ENCODE measurements at places on chromosomes 1 and 21.

GRCh38 chr1:221164951-221165838, 286.0 kb downstream of the HLX start:
- DNase-seq, result no peak

DNA sequence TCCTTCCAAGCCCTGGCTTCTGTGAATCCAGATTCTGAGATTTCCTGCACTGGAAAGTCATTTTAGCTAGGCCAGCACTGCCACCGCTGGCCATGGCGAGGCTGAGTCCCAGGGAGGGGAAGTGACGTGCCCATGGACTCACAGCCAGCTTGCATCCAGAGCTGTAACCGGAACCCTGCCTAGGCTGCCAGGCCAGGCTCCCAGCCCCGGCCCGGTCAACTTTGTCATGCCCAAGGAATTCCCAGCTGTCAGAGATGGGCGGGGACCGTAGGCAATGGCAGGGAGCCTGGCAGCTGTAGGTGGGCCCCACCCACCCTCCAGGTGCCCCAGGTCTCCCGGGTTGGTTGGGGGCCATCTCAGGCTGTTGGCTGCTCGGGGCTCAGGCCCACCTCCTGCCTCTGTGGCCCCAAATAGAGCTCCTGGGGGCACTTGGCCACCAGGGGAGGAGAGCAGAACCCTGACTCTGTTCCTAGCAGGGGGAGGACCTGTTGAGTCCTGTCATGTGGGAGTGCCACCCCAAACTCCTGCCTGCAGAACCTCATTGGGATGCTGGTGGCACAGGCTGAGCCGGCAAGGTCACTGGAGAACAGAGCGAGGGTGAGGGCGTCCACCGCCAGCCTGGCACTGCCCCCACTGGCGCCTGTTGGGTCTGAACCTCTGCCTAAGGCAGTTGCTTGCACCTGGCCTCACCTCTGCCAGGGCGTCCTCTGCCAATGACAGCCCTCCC, 57.8 kb downstream of the FOXO6 start:
- DNase-seq, result no peak

- no peak for DNase-seq
Measured at GRCh38 chr1:119811985-119812557, 811 bp upstream of the REG4 start.

GRCh38 chr1:46394108-46394871, at the start of gene FAAH:
Gene FAAH, plus strand, starts transcription at chr1:46394317. Its CDS starts 32 bp downstream, at chr1:46394349.
- DNase-seq, result no peak

- no peak for DNase-seq
Measured at GRCh38 chr1:230641346-230641745, 935 bp upstream of the COG2 start.

DNA sequence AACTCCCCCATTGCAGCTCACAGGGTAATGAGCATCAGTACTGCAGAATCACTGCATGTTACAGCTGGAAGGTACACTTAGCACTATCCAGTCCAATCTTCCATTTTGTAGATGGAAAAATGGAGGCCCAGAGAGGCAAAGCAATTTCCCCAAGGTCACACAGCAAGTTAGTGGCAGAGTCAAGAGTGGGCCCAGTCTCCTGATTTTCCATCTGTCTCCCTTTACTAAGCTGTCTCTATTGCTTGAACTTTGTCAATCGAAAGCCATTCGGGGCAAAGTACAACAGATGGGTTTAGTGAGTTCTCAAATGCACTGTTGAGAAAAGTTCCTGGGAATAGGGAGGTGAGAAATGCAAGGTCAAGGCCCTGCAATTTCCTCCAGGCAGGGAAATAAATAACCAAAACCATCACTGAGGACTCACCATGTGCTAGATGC, 50.4 kb upstream of the IFFO2 start:
- DNase-seq, result no peak

DNA sequence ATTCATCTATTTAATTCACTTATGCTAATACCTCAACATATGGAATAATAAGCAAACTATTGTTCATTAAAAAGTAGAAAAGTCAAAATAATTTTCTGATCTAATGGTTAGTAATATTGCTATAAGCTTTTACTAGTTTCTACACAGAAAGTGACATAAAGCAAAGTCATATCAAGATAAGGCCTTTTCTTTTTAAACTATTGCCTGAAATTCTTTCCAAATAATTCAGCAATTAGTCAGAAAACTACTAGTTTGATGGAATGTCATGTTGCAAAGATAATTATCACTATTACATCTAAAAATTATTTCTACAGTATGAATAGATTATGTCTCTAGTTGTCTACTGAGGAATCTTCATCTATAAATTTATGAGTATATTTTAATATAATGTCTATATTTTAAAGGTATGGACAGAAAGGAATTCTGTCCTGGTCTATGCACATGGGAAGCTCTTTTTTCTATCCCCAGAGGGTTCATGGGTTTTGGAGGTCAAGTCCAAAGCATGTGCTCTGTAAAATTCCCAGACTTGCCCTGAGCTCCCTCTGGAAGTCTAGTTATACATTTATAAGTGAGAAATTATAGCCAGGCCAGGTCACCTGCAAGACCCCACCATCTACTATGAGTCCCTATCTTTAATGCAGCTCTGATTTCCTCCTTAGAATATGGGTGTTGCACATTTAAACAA, 84.6 kb upstream of the DPYD start:
- no peak for DNase-seq

- no peak for DNase-seq
Measured at GRCh38 chr1:64861611-64862010, 104.7 kb downstream of the JAK1 start.

DNA sequence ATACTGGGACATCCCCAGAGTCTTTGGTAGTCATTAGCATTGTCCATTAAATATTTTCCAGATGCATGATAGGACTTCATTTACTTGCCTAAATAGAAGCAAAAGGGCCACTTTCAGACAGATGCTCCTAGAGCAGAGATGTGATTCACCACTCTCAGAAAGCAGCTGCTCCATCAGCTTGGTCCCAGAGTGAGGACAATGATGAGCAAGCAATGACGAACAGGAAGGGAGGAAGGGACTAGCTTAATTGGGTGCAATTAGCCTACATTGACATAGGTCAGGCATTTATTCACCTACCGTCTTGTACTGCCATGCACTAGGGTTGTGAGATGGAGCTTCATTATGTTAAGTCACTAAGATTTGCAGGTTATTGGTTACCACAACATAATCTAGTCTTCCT, 85.1 kb upstream of the PLXNA2 start:
- no peak for DNase-seq

DNA sequence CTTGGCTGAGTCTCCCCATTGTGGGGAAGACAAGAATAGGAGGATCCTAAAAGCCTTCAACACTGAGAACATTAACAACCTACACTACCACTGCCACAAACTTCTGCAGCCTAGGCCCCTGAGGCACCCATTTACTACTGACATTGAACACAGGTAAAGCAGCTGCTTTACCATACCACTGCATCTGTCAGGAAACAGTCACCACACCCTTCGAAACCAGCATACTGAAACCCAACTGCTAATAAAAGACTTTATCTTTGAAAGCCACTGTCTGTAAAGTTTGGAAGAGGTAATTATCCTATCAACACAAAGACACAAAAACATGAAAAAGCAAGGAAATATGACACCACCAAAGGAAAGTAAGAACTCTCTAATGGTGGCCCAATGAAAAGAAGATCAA, 7.4 kb downstream of the IFNAR1 start:
- no peak for DNase-seq

GRCh38 chr1:13576926-13577325, 6.7 kb upstream of the PDPN start:
- no peak for DNase-seq

DNA sequence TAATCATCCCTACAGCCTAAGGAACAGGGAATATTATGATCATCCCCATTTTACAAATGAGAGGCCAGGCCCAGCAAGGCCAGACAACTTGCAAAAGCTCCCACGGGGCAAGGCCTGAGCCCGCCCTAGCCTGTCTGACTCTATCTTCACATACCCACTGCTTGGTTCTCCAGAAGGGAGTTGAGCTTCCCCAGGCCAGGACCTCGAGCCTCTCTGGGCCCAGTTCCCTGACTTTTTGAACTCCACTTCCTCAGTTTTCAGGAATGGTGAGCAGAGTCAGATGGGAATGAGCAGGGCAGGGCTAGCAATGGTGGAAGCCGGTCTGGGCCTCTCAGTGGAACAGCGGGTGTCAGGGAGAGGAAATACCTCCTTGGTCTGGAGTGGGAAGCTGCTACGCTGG, 39.3 kb downstream of the CACNA1S start:
- no peak for DNase-seq

GRCh38 chr1:17752356-17752755, 2.8 kb upstream of the ACTL8 start:
- DNase-seq, result no peak

DNA sequence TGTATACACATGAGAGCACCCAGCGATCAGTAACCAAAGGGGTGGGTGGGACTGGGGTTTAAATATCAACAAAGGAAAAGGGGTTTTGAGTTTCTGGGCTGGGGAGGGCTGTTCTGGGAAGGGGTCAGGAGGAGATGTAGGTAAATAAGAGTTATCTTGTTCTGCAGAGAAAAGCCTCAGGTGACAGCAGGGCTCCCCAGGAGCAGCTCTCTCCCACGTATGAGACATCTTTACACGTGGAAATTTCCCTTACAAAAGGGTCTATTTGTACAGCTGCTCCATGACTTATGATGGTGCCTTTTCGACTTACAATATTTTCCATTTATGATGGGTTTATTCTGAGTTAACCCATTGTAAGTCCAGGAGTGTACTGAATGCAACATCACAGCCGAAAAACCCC, 16.3 kb upstream of the PADI2 start:
- no peak for DNase-seq

DNA sequence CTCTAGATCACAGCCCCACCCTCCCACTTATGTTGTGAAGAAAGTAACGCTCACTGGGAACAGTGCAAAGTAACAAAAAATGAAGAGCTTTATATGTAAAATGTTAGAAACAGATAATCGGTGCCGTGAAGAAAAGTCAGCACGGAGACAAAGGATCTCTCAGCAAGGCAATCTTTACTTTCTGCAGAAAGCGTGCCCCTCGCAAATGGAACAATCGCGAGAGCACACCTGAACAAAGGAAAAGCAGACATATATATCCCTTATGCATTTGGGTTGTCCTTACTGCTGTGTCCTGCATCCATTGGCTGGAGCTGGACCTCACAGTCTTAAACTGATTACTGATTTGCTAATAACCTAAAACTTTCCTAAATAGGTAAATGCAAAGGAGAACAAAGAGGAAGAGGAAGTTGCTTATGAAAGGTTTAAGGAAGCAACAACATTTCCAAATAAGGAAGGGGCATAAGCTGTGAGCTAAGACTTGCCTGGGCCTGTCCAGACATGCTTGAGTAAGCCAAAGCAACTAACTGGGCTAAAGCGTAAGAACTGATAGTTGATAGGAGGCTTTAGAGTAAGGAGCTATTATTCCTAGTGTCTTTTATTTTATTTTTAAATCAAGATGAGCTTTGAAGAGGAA, 89.7 kb downstream of the GTF2B start:
- no peak for DNase-seq

GRCh38 chr1:1630965-1631781, 800 bp upstream of the MMP23B start:
- DNase-seq, result no peak
